ENCODE measurements at places on chromosomes 16 and 17.

DNA sequence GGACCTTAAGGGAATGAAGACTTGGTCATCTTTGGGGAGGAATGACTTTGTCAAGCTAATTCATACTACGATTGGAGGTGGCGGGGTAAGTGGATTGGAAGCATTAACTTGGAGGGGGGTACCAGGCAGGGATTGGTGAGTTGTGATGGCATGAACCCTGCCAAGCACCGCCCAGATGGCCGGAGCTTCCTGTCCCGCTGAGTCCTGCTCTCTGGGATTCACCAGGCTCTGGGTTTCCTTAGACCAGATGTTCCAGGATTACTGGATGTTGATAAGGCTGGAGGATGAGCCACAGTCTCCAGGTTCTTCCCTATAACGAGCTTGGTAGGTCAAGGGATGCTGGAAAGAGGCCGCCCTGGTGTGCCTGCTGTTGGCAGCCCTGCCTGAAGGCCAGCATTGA is 154.9 kb downstream of the SDK2 start:
- no peak for DNase-seq

DNA sequence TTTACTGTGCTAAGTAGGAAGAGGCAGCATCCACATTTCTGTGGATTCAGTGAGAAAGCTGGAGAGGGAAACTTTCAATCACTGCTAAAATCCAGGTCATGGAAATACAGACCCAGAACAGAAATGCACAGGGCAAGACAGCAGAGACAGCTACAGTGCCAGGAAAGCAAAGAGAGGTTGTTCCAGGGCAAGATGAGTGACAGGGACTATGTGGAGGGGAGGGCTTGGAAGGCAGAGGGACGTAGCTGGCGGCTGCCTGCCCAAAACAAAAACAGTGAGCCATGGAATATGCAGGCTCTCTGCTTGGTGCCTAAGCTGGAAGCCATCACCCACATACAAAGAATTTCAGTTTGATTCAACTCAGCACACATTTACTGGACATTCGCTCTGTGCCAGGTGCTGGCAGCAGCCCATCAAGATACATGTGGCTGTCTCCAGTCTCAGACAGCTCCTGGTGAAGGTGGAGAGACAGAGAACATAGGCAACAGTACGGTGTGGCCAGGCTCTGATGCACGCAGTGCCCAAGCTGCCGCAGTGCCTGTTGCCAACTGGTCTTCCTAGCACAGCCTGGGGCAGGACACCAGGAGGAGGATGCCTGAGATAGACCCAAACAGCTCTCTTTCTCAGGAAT is 88.7 kb downstream of the AIPL1 start:
- no peak for DNase-seq

GRCh38 chr17:65183736-65184135 is 46.6 kb downstream of the RGS9 start:
- DNase-seq = no peak

DNA sequence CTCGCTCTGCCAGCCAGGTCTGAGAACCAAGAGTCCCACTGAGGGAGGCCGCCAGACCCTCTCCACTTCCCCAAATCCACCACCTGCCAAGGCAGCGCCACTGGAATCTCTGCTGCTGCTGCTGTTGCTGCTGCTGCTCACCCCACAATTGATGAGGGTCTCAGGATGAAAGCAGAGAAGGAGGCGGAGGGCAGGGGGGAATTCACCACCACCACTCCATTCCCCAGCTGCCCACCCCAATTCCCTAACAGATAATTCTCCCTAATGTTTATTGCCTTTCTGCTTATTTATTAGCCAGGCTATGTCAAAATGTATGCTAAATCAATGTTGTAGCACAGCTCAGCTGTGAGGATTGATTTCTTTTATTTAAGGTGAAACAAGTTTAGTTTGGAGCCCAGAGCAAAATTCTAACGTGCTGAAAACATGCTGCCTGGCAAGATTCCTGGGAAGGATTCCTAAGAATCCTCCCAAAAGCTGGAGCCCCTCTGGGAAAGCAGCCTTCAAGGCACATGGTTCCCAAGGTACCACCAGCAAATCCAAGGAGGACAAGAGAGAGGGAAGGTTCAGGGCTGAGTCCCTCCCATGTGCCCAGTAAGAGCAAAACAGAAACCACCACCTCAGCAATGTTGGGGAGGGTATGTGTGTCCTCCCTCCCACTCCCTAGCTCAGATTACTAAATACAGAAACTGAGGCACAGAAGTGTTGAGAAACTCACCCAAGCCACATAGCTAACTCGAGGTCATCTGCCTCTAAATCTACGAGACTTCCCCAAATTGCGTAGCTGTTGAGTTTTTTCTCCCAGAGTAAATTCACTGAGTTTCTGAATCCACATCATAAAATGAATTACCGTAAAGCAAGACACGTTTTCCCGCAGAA is 12.2 kb upstream of the CDH5 start:
- no peak for DNase-seq

- no peak for DNase-seq
Observed at GRCh38 chr16:5012887-5013286, 20.8 kb downstream of the NAGPA start.

DNA sequence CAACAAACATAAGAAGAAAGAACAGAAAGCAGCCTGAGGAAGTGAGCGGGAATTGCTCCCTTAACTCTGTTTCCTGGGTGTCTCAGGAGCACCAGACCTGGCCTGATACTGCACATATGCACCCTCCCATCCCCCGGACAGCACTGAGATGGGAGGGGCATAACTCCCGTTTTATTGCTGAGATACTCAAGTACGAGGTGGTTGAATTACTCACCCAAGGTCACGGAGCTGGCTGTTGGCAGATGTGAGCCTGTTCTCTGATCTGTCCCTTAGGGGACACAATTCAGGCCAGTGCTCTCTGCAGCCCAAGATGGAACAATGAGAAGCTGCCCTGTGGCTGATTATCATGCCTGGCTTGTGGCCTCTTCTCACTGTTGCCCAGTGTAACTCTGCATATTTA is 9.1 kb upstream of the MED9 start:
- DNase-seq = no peak

GRCh38 chr17:28688481-28688880 is 23.2 kb downstream of the PROCA1 start:
- DNase-seq = no peak

DNA sequence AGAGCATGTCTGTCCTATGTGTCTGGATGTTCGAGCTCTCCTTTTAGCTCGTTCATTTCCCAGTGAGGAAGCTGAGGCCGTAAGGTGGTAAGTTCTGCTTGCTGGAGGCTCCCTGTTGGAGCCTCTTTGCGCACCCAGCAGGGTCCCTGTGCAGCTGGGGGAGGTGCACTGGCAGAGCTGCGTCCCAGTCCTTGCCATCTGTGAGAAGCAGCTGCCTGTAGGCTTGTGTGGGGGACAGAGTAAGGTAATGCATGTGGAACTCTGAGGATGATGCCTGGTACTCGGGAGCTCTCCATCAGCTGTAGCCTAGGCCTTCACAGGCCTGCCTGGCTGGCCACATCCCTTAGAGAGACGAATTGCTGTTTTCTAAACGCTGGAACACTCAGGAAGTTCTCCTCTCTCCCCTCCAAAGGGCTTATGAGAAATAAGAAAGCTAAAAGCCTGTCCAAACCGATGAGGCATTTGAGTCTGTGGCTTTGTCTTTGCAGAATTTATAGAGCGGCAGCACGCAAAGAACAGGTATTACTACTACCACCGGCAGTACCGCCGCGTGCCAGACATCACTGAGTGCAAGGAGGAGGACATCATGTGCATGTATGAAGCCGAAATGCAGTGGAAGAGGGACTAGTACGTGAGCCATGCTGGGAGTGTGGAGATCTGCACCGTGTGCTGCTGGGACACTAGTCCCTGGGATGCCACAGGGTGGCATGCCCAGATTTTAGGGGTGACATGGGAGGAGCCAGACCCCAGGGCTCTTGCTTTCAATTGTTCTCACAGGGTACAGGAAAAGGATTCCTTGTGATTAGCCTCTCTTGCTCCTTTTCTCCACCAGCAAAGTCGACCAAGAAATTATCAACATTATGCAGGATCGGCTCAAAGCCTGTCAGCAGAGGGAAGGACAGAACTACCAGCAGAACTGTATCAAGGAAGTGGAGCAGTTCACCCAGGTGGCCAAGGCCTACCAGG is 1.6 kb downstream of the NDUFB10 start:
- DNase-seq = no peak

DNA sequence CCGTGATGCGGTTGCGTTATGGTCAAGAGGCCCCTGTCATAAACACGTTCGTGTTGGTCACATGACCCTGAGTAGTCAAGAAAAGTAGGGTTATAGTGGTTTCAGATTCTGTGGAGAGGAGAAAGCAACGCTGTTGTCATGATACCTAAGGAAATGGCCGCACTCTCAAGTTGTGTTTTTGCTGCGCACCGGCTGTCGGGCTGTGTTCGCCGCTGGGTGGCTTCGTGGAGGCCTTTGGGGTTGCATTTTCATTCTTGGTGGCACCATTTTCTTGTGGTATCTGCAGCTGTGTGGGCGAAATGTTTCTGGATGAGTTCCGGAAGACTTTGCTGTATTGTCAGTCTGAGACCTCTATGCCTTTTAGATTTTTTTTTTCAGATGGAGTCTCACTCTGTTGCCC is 35.0 kb downstream of the DEF8 start:
- DNase-seq = no peak

GRCh38 chr17:62950067-62950466 is 16.0 kb upstream of the TANC2 start:
- DNase-seq = no peak

- no peak for DNase-seq
Observed at GRCh38 chr17:65595071-65595656, 33.7 kb upstream of the AXIN2 start.

DNA sequence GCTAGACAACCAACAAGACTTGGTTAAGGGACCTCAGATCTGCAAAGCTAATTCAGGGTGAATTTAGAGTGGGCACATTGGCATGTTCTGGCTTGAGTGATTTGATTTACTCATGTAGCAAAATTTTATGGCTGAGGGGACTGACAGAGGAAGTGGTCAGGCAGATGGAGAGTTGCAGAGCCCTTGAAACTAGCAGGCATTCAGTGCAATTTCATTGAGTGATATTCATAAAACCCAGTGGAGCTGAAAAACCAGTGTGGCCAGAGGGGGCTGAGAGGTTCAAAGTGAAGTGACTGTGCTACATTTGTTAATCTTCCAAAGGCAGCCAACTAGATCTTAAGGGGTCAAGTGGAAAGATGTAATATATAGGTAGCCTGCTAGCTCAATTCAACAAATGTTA is 2.2 kb upstream of the TMEM94 start:
- DNase-seq = no peak

Data from NCI-H1436 treated with DMSO at 0.1 percent for 48 hours (cell line).